ENCODE measurements at places on chromosomes 2 and 18.

- DNase-seq: peak; percentile 72
Observed at GRCh38 chr2:96839293-96839874, 4.4 kb downstream of the ANKRD23 start.

GRCh38 chr18:69936191-69936558 is 11.5 kb downstream of the CD226 start:
- DNase-seq: no peak

DNA sequence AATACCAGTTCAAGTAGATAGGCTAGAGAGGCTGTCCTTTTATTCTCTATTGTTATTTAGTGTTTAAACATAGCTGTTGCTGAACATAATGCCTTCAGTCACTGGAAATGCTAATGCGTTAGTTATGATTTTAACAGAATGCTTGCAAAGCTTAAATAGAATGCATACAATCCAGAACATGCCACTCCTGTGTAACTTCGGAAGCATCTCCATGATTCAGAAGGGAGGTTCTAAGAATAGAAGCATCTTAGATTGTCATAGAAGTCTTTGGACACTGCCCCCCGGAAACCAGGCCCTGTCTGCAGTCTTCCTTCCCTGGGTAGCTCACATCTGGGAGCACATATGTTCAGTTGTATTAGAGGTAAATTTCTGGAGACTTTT is 73.2 kb downstream of the ZNF532 start:
- DNase-seq: no peak

DNA sequence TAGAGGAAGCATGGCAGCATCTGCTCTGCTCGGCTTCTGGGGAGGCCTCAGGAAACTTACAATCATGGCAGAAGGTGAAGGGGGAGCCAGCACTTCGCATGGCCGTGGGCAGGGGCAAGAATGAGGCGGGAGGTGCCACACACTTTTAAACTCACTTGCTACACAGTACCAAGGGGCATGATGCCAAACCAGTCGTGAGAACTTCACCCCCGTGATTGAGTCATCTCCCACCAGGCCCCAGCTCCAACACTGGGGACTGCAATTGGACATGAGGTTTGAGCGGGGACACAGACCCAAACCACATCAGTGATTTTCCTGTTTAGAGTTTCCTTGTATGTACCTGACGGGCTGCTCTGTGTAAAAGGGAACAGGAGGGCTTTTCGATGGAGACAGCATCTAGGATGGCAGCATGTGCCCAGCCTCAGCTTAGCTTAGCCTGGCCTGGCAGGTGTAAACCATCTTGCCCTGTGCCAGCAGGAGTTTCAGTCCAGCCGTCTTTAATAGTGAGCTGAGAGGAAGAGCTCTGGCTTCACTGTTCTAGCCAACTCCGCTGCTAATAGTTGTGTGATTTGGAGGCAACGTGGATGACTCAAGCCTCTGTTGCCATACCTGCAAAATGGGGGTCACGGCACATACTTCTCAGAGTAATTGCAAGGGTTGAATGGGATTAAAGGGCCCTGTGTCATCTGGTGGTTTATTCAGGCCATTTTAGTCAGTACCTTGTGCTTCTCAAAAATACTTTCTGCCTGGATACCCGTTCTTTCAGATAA is 101.8 kb downstream of the ASAP2 start:
- DNase-seq: no peak

- DNase-seq: no peak
Observed at GRCh38 chr2:121003391-121003790, 267.7 kb downstream of the GLI2 start.

DNA sequence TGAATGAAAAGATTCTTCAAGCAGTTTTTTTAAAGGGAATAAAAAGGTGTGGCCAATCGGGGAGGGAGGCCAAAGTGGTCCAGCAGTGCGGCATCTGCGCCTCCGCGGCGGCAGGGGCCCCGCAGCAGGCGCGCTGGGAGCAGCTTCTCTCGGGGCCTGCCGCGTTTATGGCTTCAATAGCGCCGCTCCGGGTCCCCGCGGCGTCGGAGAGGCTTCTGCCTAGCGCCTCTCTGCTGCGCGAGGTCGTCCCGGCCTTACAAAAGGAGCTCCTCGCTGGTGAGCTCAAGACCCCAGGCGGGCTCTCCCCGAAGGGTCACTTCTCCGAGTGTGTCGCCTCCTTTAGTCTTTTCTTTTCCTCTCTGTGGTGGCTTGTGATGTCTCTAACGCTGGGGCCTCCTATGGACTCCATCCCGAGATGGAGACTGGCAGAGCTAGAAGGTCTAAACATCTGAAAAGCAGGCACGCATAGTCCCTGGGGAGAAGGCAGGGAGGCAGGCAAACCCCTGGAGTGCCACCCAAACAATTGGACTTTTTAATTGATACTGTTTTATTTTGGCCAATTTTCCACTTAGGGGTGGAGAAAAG is 67.1 kb downstream of the SUMO1 start:
- DNase-seq: no peak

GRCh38 chr18:72089432-72089831 is 454.7 kb downstream of the CBLN2 start:
- DNase-seq: no peak
